Brain pericyte (primary cell): ENCODE measurements at places on chromosomes 4 and X.

DNA sequence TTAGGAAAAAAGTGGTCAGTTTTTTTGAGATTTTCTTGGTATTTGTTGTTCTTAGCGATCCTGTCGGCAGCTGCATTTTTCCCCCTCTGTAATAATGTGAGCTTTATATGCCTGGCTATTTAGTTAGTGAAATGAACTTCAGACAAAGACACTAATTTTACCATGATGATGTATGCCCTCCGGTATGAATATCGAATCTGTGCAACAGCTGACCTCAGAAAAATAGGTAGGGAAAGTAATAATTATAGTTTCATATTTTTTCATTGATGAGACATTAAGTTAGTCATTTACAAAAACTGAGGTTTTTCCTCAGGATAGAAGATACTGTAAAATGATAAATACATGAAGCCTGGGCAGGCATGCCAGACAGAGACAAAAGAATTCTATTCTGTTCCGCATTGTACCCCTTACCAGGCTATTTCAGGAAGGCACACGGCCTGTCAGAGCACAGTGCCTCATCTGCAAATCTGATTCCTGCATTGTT, 155.8 kb downstream of the SHROOM3 start:
- no peak for DNase-seq

GRCh38 chrX:103157496-103158316, 57.2 kb upstream of the BEX4 start:
- no peak for DNase-seq

- no peak for DNase-seq
Measured at GRCh38 chr4:69786547-69786946, 26.1 kb upstream of the SULT1B1 start.

DNA sequence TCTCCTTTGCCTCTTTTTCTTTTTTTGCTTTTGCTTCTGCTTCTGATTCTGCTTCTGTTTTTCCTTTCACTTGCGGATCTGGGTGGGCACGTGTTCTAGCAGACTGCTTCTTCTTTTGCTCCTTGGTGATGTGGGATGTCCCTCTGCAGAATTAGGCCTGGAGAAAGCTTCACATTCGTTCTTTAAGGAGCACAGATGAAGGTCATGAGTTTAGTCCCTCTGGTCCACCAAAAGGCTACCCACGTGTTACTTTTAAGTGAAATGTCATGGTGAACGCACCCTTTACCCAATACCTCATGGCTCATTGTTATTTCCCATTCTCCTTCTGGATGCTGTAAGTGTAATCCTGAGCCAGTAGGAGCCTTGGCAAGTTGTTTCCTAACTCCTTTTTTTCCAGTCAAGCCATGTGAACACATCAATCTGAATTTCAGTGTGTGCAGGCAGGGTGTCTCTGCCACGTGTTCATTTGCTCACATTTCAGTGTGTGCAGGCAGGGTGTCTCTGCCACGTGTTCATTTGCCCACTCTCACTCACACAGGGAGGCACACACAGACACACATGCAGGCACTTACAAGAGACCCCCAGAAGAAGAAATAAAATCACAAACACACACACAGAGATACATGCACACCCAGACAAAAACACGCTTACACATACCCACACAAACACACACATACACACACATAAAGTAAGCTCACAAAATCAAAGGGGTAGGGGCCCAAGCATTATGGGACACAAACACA, 36.9 kb downstream of the NBDY start:
- no peak for DNase-seq

DNA sequence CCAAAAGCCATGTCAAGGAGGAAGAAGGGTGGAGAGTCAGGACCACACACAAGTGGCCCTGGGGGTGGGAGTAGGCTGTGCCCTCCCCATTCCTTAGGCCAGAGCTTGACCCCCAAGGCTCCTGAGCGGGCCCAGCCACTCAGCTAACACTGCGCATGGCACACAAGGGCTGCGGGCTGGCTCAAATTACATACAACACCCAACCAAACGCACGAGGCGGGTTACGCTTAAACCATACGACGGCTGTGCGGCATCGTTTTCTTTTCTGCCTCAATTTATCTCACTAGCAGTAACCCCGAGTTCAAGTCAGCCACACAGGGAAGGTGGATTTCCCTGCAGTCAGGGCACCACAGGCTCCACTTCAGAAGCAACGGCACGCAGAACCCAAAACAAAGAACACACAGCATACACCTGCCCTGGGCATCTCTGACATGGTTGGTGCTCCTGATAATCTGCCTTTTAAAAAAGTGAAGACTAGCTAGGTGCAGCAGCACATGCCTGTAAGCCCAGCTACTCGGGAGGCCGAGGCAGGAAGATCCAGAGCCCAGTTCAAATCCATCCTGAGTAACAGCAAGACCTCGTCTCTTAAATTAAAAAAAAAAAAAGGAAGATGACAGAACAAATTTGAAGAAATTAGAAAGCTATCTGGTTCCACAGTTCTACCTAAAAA, 2.9 kb downstream of the GAK start:
- no peak for DNase-seq

DNA sequence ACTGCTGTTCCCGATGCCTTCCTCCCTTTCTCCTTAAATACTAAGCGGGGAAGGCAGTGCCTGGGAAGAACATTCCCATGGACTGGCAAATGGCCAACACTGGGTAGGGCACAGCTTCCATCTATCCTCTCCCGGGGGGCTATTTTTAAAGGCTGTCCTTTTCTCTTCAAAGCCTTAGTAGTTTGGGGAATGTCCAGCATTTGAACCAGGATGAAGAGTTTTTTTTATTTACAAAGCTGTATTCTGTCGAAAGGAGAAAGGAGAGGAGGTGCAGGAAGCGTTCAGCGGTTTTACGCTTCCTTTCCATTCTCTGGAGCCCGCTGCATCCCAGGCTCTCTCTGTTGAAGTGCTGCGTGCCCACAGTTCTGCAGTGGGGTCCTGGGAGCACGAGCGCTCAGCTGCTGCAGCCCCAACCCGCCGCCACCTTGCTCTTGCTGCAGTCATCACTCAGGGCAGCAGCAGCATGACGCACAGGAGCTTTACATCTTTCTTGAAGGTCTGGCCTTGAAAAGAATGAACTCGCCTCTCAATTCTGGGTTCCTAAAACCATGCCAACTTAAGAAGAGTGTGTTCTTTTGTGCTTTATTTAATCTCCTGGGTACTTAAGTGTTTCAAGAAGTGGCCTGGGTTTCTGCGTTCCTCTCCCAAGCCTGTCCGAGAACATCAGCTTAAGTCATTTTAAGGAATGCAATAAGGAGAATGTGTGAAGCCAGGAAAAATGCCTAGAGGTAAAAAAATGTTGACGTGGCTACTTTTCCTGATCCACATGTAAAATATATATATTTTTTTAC, 427.2 kb downstream of the MAPK10 start:
- no peak for DNase-seq

- DNase-seq = no peak
Measured at GRCh38 chr4:11264841-11265240, 163.9 kb downstream of the HS3ST1 start.

- DNase-seq = no peak
Measured at GRCh38 chr4:110130576-110131358, 67.6 kb downstream of the ELOVL6 start.

DNA sequence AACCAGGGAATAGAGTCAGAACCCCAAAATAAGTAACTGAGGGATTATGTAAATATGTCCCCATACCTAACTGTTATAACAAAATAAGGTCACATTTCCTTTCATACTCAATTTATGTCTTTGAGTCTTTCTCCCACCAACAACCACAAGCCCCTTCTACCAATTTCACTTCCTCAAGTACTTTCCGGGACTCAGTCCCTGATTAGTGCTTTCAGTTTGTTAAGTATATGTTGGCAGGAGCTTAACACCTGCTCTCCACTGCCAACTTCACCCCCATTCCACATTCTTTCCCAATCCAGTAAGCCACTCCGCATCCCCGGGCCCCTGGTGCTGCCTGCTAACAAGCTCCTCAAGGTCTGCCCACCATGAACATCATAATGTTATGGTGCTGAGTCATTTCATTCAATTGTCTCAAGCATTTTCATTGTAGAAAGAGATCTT, 71.3 kb upstream of the SPRY1 start:
- no peak for DNase-seq

DNA sequence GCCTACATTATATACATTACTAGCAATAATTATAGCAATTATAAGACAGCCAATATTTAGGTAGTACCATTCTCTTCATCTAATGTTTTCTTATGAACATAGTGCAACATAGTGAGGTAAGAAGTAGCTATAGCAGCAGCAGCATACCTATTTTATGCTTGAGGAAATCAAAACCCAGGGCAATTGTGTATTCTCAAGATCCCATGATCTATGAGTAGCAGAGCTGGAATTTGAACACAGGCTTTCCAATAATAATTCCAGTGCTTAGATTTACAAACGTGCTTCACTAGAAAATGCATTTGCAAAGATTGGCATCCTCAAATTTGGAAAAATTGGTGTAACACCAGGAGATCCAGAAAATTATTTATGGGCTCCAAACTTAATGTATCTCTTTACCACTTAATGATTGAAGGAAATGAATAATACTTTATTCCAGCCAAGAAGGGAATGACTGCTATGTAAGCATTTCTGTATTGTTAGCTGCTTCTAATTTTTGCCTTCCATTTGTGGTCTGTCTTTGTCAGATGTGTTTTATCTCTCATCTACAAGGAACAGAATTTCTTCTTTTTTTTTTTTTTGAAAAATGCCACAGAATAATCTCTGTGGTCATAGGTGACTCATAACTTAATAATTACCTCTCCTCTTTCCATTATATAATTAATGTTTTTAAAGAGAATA, 451.1 kb downstream of the ARAP2 start:
- no peak for DNase-seq

DNA sequence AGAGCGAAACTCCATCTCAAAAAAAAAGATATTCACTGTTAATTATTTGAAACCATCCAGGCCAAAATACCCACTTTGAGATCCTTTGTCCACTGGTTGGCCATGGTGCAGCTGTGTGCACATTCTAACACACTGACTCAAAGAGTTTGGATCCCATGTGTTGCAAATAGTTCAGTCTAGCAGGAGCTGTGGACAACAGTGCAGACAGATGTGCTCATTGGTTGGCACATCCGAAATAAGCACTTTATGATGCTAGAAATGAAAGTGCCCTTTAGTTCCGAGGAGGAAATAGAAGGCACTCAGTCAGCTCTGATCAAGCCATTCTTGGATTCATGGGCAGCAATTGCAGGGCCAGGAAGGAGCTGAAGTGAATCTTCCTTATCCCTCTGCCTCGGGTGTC, 63.0 kb upstream of the TMEM150C start:
- no peak for DNase-seq
